ENCODE measurements at places on chromosomes 1 and 21.

DNA sequence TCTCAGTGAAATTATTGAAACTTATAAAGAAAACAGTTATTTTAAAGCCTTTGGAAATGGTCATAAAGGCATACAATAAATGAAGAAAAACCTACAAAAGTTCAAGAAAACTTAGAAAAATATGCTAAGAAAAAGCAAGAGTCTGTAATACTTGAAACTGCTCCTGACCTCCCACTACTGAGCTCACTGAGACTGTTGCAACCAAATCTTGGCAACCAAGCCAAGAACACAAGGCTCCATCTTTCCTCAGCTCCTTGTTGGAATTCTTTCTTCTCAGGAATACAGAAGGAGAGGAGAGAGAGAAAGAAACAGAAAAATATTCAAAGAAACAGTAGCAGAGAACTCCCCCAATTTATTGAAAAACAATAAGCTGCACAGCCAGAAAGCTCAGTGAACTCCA lies 160.5 kb downstream of the RASAL2 start:
- no peak for DNase-seq

GRCh38 chr1:41418857-41419583 lies 57.8 kb downstream of the FOXO6 start:
- DNase-seq = peak; percentile 93

DNA sequence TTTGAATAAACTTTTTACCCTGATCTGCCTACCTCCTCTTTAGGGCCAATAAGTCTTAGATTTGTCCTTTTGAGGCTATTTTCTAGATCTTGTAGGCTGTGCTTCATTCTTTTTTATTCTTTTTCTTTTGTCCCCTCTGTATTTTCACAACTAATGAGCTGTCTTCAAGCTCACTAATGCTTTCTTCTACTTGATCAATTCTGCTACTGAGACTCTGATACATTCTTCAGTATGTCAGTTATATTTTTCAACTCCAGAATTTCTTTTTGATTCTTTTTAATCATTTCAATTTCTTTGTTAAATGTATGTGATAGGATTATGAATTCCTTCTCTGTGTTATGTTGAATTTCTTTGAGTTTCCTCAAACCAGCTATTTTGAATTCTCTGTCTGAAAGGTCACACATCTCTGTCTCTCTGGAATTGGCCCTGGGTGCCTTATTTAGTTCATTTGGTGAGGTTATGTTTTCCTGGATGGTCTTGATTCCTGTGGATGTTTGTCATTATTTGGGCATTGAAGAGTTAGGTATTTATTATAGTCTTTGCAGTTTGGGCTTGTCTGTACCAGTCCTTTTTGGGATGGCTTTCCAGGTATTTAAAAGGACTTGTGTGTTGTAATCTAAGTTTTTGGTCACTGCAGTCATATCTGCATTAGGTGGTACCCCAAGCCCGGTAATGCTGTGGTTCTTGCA lies 11.2 kb upstream of the ATG4C start:
- no peak for DNase-seq

DNA sequence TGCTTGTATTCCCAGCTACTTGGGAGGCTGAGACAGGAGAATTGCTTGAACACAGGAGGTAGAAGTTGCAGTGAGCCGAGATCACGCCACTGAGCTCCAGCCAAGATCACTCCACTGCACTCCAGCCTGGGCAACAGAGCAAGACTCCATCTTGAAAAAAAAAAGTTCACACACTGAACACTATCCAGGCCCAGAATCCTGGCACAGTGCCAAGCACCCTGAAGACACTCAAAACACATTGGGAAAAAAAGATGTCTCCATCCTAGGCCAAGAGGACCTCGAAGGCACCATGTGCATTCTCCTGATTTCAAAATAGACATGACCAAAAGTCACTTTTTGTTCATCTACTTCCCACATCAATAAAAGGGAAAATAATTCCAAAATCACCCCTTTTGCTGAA lies 38.7 kb downstream of the SLC9A1 start:
- no peak for DNase-seq

DNA sequence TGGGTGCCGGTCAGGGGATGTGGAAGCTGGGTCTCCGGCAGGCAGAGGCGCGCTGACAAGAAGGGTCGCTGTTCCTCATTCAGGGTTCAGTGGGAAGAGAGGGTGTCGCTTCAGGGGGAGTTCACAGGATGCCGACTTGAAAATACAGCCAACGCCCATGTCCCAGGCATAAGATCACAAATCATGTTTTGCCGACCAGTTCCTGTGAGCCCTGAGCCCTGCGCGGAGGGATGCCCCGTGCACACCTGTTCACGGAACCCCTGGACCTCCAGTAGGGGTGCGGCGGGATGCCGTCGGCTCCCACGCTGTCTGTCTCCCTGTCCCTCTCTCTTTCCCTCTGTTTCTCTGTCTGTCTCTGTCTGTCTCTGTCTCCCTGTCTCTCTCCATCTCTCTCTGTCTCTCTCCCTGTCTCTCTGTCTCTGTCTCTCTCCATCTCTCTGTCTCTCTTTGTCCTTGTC lies 26.8 kb downstream of the TP73 start:
- DNase-seq = no peak

DNA sequence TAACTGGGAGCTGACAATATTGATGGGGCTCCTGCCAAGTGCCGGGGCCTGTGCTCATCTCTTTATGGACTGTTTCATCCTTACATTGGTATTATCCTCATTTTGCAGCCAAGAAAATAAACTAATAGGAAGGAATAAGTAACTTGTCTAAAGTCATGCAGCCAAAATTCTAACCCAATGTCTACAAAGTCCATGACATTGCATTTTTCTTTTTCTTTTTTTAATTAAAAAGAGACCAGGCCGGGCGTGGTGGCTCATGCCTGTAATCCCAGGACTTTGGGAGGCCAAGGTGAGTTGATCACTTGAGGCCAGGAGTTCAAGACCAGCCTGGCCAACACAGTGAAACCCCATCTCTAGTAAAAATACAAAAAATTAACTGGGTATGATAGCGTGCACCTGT lies 18.8 kb downstream of the DEGS1 start:
- no peak for DNase-seq

GRCh38 chr1:44355582-44356305 lies 687 bp upstream of the ERI3 start:
- no peak for DNase-seq

DNA sequence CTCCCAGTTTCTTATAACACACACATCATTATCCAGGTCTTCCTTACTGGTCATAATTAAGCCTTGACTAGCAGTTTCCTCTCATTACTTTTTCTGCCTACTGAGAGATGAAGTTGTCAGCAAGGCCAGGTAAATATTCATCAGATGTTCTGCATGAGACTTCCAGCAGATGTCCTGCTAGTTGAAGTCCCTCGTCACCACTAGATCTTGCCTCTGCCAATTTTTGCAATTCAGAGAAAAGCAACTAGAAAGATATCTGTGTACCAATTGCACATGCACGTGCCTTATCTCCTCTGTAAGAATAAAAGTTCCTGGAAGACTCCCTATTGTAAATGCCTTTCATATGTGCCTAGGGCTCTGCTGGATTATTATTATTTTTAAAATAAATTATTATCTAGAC lies 18.3 kb downstream of the ACKR1 start:
- DNase-seq = no peak

- no peak for DNase-seq
These were observed 30.7 kb downstream of the RNF11 start for GRCh38 chr1:51266791-51267190.

- DNase-seq = no peak
These were observed 35.0 kb downstream of the TMCC2 start for GRCh38 chr1:205262731-205263171.

GRCh38 chr21:40080385-40080784 lies 213.1 kb downstream of the PCP4 start:
- DNase-seq = no peak

GRCh38 chr1:37148663-37149062 lies 114.3 kb upstream of the GRIK3 start:
- DNase-seq = no peak

DNA sequence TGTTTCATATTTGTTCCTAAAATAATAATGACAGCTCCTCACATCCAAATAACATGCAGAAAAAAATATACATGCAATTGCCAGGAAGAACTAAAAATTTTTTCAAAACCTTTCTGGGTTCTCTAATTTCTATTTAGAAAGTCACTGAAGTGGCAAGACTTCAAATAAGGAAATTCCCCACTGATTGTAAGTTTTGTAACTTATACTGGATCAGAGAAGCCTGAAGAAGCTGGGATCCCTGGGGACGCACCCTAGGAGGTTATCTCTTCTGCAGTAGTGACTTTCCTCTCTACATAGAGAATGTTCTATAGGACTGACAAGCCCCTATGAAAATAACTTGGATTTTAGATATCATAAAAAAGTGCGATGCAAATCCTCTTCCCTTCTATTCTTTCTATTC lies 182.6 kb downstream of the MRPL39 start:
- no peak for DNase-seq

DNA sequence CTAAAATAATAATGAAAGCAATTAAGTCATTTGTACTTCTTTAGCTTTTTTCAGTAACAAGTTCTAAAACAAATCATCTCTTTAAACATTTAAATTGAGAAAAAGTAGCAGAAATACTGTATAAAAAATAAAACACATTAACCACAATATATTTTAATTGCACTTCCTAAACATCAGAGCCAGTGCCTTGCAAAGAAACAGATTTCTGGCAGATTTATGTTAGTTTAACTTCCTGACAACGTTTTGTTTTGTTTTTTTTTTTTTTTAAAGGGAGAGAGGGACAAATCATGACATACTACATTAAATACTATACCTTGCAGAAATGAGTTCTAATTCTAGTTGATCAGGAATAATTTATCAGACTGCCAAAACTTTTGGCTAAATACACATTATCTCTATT lies 11.2 kb downstream of the TMEM59 start:
- DNase-seq = no peak

- DNase-seq = no peak
These were observed 45.9 kb downstream of the CAMSAP2 start for GRCh38 chr1:200784576-200784975.
